Stimulated activated CD4-positive, alpha-beta T cell treated with anti-CD3 and anti-CD28 coated beads, Interleukin-2, amount 100 ng/mL, for 4 hours (primary cell): ENCODE measurements at places on chromosomes 11 and 22.

DNA sequence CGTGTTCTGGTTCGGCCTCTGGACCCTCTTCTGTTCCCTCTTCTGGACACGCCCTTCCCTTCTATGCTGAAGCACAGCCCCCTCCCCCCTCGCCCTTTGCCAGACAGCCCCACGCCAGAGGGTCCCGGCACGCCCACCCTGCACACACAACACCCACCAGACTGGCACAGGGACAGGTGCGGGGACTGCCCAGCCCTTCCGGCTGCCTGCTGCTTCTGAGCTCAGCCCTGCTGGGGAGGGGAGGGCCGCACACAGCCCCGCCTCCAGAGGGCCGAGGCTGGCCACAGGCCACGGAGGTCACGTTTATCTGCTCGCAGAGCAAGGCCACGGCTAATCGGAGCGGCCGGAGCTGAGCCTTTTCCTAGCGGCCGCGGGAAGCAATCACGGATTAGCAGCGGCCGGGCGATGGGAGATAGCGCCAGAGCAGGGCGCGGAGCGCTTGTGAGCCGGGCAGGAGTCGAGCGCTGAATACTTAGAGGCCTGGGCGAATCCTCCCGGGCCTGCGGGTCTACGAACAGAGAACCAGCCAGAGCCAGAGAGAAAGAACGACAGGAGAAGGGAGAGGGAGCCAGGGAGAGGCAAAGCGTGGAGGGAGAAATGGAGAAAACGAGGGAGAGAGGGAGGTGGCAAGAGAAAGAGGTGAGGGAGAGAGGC, 21.5 kb downstream of the OTUB1 start:
- no peak for DNase-seq

DNA sequence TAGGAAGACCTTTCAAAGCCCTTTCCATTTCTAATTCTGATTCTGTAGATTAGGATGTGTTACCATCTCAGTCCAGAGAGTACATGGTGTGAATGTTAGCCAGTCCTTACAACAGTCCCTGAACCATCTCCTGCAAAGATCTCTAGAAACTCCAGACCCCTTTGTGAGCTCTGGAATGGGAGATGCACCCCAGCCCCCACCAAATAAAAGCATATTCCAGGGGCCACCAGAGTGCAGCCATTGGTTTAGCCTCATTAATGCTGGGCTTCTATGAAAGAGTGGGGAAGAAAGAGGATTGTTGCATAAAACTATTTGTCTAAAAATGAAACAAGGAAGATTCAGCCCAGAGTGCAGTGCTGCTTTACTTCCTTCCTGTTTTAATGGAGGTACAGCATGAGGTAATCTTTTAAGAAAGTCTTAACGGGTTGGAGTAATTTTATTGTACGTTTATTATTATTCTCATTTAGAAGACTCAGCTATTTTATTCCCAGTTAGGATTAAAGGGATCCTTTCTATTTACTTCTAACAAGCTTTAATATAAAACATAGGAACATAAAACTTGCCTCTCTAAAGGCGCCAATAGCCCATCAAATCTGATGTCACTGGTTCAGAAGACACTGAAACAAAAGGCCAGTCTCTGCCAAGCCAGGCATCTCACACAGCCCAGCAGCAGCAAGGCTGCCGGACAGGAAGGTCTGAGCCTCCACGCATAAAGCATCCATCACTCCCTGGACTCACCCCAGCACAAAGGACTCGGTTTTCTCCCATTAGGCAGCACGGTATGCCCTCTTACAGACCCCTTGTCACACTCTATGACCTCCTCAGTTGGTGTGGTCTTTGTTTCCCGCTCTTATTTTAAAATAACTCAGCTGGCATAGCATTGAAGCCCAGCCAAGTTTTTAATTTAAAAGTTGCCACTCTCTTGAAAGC, 203.9 kb upstream of the BLID start:
- no peak for DNase-seq

GRCh38 chr11:47723041-47723440, 7.9 kb upstream of the AGBL2 start:
- DNase-seq = no peak

GRCh38 chr11:75233754-75234172, 6.8 kb upstream of the TPBGL start:
- no peak for DNase-seq

- DNase-seq = no peak
These were observed at the start of gene KCNJ4 for GRCh38 chr22:38455076-38455529. Gene KCNJ4, minus strand, starts transcription at chr22:38455199. Its CDS starts 27,067 bp downstream, at chr22:38428132.

- no peak for DNase-seq
These were observed 73.6 kb downstream of the UBASH3B start for GRCh38 chr11:122729139-122729538.
